Stomach (tissue), 19 donors: ENCODE measurements at places on chromosomes 6 and 20.
A peak's percentile ranks its signal among the peaks of the same experiment; 100 is the strongest.

DNA sequence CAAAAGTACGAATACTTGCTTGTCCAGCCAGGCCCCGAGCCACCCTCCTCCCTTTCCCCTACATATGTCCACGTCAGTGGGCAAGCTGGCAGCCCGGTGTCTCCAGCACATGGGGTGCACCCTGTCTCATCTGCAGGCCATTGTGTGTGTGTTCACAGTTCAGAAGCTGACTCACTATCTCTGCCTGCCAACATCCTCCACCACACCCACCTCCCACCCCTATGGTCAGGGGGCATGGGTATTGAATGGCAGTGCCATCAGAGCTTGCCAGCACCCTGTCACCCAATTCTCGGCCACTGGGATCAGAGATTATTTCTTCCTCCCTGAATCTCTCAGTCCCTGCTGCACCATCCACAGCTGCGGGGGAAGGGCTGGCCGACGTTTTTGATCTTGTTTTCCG is 195.7 kb downstream of the FARS2 start:
- no peak for DNase-seq

DNA sequence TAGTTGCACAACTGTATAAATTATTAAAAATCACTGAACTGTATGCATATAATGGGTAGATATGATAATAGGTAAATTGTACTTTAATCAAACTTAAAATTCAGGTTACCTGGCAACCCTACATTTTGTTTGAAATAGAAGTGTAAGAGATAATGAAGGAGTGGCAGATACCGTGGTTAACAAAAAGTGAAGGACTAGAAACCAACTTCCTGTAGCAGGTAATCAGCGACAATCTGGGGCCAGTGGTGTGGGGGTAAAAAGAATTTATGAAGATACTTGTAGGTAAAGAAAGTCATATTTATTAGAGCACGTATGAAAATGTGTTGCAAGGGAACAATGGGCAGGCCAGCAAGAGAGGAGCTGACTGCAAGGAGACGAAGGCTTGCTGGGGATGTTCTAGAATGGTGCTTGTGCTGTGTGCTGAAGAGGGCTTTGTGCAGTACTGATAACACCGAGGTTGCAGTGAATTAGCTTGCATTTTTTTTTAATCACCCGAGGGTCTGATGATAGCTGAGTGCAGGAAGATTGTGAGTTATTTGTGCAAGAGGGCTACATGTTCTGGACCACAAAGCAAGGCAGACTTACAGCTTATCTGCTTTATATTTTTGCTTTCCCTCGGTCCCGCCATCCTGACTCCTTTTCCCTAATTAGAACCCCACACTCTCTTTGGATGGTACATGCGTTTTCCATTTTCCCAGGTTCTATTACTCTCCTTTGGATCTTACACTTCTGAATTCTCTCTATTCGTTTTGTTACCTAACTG is 4.6 kb upstream of the ENPP1 start:
- DNase-seq = no peak

- DNase-seq = no peak
Observed at GRCh38 chr6:43741829-43742228, 28.2 kb upstream of the VEGFA start.

DNA sequence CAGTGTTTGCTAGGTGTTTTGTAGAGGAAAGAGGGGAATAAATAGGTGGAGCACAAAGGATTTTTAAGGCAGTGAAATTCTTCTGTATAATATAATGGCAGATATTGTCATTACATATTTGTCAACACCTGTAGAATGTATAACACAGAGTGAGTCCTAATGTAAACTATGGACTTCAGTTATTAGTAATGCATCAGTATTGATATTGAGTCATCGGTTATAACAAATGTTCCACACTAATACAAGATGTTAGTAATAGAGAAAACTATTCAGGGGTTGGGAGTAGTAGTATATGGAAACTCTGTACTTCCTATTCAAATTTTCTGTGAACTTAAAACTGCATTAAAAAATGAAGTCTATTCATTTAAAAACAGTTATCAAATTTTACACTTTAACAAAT is 299.2 kb downstream of the UBE3D start:
- no peak for DNase-seq

GRCh38 chr20:25033265-25033923 is 24.5 kb downstream of the ACSS1 start:
- peak; percentile 60 for DNase-seq

DNA sequence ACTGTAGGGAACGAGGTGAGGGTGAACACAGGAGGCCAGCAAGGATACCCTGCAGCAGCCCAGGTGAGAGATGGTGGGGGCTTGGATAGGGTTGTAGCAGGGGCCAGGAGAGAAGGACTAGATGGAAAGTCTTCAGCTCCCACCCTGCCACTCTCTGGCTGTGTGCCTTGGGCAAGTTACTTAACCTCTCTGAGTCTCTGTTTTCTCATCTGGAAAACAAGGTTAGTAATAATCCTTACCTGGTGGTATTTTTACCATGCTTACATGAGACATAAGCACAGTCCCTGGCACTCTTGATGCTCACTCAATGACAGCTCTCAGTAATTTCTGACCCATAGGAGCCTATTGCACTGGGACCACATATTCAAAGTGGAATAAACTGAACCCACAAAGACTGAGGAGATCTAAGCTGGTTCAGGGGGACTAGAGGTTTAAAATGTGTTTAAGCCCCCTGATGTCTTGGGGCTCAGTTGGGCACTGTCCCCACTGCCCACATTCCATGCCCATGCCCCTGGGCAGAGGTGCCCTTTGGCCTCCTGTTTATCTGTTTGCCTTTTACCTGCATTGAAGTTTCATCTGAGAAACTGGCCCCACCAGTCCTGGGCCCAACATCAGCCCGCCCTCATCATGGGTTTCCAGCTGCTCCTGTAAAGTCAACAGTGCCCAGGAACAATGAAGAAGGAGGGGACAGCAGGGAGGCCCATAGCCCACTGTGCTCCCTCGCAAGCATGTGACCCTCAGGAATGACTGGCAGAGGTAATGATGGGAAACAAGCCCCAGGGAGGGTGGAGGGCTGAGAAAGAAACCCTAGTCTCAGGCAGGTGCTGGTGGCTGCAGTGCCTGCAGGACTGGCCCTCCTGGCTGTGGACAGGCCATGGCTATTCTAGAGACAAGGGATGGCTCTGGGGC is 104.0 kb downstream of the VEGFA start:
- DNase-seq = peak; percentile 79

DNA sequence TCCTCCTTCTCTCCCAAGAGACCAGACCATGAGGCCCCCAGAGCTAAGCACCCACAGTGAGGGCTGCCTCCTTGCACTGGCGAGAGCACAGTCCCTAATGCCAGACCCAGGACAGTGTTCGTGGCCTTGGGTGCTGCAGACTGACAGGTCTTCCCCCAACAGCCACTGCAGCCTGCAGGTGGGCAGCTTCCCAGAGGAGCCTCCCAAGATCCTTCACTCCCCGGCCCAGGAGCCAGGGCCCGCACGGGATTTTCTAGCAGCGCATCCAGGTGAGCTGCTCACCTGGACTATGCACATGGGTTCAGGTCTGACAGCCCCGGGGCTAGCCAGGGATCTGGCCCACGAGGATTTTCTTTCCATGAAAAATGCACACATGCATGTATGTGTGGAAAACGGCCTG is 41.7 kb downstream of the SUMO4 start:
- no peak for DNase-seq

DNA sequence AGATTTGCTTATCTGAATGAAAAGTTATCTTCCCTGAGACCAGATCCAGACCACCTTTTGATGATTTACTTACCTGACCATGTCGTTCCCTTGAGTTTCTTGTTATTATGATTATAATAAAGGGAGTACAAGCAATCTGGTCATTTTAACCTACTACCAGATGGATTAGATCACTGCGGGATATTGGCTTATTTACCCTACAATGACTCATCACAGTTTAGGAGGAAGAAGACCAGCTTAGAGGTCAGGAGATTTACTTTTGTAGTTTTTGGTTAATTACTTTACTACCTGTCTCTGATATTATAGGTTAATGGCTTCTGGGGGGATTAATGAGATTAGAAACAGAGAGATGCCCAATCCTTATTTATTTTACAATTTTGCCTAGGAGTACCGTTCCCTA is 10.7 kb downstream of the PKIB start:
- DNase-seq = no peak

GRCh38 chr6:156502969-156503504 is 274.1 kb upstream of the ARID1B start:
- DNase-seq = no peak

GRCh38 chr6:148596891-148597455 is 149.9 kb upstream of the UST start:
- DNase-seq = no peak

GRCh38 chr20:8306937-8307336 is 174.9 kb downstream of the PLCB1 start:
- no peak for DNase-seq

- DNase-seq = peak; percentile 26
Observed at GRCh38 chr20:37298190-37298939, 8.9 kb downstream of the MANBAL start.

DNA sequence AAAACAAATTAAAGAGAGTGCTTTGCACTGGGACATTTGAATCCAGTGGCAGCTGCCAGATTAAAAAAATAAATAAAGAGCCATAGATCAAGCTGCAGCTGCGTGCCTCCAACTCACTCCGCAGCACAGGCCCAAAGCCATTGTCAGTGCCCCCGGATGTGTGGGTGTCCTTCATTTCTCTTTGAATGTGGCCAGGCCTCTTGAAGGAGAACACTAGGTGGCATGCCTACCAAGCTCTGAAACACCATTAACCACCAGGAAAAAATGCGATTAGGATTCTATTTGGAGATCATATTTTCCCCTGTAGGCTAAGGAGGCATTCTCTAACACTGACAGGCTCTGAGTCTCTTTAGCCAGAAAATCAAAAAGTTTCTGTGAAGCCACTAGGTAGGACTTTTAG is 549.8 kb downstream of the PRKN start:
- peak; percentile 59 for DNase-seq

DNA sequence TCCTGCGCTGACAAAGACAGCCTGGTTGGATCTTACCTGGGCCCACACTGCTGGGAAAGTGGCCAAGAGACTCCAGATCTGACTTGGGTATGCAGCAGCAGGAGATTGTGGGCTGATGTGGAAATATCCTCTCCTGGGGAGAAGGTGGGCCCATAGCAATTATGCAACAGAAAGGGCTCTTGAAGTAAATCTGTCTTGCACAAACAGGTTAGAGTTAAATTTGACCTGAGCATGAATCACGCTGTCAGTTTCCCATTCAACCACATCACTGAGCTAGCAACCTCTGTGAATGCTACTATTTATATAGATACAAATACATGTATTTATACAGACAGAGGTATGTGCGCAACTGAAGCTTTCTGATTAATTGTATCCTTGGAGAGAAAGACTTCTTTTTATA is 28.3 kb upstream of the PDYN start:
- no peak for DNase-seq
